ENCODE measurements at places on chromosomes 2 and 18.

DNA sequence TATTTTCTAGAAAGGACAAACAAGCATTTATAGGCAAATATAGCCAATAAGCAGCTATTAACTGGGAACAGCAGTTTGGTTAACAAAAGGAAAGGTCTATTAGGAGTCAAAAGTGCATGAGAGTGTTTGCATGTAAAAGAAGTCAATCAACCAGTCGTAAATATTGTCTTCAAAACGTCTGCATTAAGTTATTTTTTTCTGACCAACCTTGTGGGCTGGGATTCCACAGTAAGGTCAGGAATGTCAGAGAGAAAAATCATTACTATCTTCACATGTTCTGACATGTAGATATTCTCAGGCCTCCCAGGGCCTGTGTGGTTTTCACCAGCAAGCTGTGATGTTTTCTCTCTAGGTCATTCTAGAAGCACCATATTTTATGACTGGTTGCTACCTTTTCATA, 922.5 kb downstream of the SUCLG1 start:
- no peak for DNase-seq

GRCh38 chr2:10360460-10360849, 57.8 kb downstream of the HPCAL1 start:
- no peak for DNase-seq

DNA sequence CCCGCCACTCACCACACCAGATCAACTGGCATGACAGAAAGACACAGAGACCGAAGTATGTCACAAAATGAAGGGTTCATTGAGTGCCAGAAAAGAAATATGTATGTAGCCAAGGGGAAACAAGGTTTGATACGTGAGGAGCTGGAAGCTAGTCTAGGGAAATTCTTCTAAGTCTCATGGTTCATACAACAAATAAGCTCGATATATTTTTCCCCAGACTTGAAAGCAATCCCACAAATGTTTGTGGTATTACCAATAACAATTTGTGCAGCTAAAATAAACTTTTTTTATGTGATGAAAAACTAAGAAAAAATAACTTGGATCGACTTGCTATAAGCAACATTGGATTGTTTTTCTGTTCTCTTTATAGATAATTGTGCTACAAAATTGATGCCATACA, 777.0 kb downstream of the TSN start:
- no peak for DNase-seq

GRCh38 chr2:37784071-37784758, 112.8 kb upstream of the CDC42EP3 start:
- no peak for DNase-seq

DNA sequence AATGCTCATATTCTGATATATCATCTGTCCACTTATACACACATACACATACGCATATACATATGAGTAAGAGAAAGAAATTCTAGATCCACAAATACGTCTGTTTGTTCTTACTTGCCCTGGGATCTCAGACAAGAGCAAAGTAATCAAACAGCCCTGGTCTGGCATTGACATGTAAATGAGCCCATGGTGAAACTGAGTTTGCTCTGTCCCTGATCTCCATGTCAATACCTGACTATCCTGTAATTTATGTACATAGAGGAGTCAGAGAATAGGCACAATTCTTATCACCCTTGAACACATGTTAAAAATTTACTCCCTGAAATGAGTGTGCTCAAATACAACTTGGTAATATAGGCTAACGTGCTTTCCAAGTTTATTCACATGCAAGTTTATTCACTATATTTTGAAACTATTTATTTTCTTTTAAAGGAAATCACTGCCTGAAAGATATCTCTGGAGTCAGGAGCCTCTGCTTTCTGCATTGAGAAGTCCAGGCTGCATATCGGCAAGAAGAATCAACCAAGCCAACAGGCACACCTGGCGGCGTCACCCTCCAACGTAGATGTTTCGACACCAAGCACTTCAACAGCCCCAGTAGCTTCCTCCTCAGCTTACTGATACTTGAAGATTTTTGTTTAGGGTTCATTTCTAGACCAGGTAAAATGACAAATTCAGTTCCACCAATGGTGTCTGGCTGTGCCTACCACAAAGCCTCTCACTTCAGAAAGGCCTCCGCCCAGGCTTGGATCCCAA, 100.6 kb downstream of the CMPK2 start:
- DNase-seq, result no peak

- no peak for DNase-seq
Measured at GRCh38 chr2:235001237-235002133, 49.7 kb downstream of the SH3BP4 start.

GRCh38 chr2:205984381-205984780, 101.6 kb downstream of the INO80D start:
- DNase-seq, result no peak

DNA sequence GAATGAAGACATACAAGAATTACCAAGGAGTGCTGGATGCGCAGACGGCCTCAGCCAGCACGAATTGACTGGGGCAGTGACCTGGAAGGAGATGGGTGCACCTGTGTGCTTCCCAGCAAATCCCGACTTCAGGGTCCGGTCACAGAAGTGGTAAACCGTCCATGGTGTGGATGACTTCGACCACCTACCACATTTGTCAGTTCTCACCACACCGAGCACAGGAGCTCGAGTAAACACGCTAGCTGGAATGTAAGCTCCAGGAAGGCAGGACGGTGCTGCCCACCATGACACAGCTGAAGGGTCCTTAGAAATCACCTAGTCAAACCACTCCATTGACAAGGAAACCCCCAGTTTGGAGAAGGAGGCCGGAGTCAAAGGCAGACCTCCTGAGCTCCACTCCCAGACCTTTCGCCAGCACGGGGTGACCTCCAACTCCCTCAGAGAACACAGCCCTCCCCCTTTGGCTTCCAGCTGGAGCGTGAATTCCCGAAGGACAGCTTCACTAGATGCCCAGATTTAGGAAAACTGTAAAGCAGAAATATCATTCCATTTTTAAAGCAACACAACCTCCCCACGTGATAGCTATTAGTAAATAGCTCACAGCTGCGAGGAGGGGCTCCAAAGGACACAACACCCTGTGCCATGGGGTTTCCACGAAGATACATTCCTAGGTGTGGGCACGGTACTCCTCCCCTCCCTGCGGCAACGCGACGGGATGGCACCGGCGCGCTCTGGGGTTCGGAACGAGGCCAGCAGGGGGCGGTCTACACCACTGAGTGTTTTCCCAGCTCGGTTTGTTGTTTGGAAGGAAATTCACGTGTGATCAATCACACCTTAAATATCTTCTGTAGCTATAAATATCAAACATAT, 34.1 kb upstream of the GNAL start:
- DNase-seq, result peak; percentile 77

GRCh38 chr2:190791347-190791975, 89.2 kb upstream of the GLS start:
- peak; percentile 67 for DNase-seq

GRCh38 chr2:12877761-12878160, 161.0 kb downstream of the TRIB2 start:
- no peak for DNase-seq

DNA sequence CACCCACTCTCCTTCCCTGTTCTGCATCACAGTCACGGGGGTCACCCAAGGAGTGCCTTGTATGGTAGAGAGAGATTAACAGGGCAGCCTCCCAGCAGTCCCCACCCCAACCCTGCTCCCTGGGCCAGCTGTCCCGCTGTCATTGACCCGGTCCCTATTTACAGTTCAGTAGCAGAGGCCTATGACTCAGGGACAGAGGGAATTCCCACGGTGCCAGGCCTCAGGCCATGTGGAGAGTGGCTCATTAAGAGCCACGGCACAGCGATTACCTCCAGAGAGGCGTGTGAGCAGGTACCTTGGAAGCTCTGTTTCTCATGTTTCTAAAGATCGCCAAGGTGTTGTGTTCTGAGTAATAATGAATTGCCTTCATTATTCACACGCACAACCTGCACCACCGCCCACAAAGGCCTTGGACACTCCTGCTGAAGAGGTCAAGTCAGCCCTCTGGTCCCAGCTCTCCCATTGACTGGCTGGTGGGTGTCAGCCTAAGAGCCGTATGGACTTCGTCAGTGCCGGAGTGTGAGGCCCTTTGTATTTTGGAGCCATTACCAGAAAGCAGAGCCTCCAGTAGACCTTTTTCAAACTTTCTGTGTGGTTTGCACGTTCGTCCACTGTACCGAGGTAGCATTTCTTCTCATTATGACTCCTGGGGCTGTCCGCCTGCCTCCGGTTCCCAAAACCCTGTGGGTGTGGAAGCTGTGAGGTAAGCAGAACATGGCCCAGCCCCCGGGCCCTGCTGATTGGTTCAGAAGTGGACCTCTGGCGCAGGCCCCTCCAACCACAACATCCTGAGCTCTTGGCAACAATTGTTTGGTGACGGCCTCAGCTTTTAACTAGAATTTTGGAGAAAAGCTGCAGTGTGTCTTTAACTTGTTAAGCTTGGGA, 47.0 kb downstream of the SERTAD2 start:
- DNase-seq, result peak; percentile 90

- DNase-seq, result no peak
Measured at GRCh38 chr2:145007960-145008263, 488.0 kb upstream of the ZEB2 start.

DNA sequence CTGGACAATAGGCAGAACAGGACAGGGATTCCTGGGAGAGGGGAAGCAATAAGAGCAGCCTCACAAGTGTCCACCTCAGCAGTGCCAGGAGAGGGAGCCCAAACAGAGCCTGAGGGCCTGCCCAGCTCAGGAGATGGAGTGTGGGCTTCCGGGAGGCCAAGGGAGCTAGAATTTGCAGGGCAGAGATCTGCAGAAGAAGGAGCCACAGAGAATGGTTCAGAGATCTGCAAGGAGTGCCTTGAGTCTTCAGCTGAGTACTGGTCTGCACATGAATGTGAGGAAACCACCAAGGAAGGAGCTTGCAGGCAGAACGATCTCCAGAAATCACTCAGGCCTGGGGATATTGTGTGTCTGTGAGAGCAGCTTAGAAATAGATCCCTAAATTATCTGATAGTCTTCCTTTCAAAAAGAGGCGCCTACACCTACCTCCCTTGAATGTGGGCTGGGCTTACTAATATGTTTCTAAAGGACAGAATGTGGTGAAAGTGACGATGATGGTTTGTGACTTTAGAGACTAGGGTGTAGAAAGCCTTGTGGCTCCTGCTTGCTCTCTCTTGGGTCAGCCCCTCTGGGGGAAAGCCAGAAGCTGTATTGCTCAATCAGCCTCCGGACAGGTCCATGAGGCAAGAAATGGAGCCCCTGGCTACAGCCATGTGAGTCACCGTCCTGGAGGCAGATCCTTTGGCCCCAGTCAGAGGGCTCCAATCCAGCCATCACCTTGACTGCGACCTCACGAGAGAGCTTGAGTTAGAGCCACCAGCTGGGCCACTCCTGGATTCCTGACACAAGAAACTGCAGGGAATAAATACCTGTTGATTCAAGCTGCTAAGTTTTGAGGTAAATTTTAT, 7.6 kb upstream of the LPIN1 start:
- DNase-seq, result peak; percentile 28

GRCh38 chr2:211879323-211879722, 659.3 kb downstream of the ERBB4 start:
- no peak for DNase-seq

DNA sequence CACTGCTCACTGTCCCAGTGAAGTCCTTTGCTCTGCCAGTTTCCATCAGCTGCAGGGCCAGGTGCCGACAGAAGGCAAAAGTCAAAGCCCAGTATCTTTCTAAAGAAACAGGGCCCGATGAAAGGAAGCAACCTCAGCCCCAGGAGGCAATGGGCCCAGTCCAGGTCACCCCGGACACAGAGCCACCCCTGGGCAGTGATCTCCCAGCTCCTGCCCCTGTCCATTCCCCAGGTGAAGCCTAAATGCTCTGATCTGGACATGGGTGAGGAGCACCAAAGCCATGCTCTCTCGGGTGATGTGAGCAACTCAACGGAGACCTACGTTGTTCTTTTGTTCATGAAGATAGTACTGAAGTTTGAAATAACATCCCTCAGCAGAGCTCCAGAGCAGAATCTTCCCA, 61.6 kb downstream of the HDAC4 start:
- DNase-seq, result no peak

- no peak for DNase-seq
Measured at GRCh38 chr2:132719480-132719879, 49.5 kb upstream of the LYPD1 start.

GRCh38 chr2:43305012-43305411, 78.6 kb upstream of the ZFP36L2 start:
- DNase-seq, result no peak

- DNase-seq, result no peak
Measured at GRCh38 chr2:196431076-196431475, 208.4 kb upstream of the CCDC150 start.

GRCh38 chr2:229408356-229408755, 137.3 kb upstream of the PID1 start:
- DNase-seq, result no peak

- no peak for DNase-seq
Measured at GRCh38 chr2:19772981-19773380, 128.8 kb downstream of the TTC32 start.

DNA sequence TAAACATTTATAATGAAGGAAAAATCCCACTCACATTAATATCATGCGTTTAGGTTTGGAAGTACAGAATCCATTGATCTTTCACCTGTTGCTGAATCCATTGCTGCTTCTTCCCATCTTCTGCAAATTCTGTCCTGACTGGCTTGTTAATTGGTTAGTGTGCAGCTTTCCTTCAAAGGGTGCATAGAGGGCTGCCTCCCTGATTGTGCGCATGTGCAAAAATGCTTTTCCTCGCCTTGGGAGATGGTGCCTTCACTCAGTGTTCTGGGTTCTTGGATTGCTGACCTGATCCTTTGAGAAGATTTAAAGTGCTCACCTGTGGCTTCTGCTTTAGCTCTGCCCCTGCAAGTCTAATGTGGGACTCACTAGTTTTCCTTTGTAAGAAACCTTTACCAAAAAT, 231.2 kb downstream of the SNTG2 start:
- DNase-seq, result no peak

- no peak for DNase-seq
Measured at GRCh38 chr2:156452971-156453370, 16.8 kb downstream of the GPD2 start.

GRCh38 chr2:214874694-214875093, 65.2 kb upstream of the BARD1 start:
- no peak for DNase-seq

- DNase-seq, result no peak
Measured at GRCh38 chr2:136070913-136071312, 47.0 kb downstream of the CXCR4 start.

DNA sequence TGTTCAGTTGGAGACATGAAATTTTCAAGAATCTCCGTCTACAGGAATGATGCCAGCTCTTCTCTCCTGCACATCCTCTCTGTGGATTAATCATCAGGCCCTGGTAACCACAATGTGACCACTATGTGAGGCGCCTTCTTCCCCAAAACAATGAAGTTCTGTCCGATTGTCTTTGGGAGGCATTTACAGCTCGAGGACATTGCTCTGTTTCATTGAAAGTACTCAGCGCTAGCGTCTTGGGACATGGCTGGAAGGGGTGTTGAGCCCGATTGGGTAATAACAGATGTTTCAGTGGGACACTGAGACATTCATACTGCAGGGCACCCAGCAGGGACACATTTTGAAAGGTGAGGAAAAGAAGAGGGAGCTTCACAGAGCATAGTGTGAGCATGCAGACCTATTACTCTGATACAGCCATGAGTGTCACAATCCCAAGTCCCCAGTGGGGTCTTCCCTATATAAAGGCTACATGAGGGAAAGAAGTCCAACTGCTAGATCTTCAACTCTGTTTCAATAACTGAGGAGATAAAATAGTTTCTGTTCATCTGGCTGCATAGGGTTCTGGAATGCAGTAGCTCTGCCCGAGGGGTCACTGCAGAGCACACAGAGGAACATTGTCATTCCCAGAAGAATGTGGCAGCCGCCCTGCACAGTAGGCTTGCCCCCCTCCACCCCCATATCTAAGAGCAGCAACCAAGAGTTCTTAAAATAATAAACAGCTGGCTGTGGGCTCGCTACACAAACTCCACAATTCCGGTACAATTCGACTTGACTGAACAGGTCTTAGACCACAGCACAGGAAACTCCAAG, 237.3 kb downstream of the OSR1 start:
- DNase-seq, result no peak

Measured in activated T-cell treated with anti-CD3 and anti-CD28 coated beads, Interleukin-2, amount 50 U/mL, for 48 hours (primary cell).